SJCRH30 (cell line): ENCODE measurements at places on chromosomes 4 and X. TPM values are rescaled to one million over a fixed set of nuclear protein-coding genes. Genes with fewer than 3 reads are reported as not detected.

DNA sequence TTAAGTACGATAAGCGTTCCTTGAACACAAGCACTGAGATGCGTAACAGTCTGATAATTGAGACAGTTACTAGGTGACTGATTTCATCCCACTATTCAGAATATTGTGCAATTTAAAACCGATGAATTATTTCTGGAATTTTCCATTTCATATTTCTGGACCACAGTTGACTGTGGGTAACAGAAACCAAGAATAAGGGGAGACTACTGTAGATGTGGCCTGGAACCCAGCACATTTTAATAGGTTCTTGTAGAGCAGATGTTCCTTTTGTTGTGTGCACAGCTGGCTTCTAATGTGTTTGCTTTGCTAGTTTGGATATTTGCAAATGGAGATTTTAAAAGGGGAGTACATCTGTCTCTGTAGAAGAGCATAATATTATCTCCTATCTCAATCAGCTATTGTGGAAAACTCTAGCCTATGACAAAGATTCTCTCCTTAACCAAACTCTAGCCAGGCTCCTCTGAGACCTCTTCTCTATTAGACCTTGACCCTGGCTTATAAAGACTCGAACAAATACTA lies 16.4 kb downstream of the NAAA start:
- no peak overlapping the region for H3K4me3 ChIP-seq
- peaks cover 5% of the 10 kb centered on the region; the same call in 1 of the 2 replicates for H3K36me3 ChIP-seq
- H3K4me1 ChIP-seq, result no peaks in the 10 kb centered on the region
- H3K27ac ChIP-seq, result no peak overlapping the region
- no peak for DNase-seq

DNA sequence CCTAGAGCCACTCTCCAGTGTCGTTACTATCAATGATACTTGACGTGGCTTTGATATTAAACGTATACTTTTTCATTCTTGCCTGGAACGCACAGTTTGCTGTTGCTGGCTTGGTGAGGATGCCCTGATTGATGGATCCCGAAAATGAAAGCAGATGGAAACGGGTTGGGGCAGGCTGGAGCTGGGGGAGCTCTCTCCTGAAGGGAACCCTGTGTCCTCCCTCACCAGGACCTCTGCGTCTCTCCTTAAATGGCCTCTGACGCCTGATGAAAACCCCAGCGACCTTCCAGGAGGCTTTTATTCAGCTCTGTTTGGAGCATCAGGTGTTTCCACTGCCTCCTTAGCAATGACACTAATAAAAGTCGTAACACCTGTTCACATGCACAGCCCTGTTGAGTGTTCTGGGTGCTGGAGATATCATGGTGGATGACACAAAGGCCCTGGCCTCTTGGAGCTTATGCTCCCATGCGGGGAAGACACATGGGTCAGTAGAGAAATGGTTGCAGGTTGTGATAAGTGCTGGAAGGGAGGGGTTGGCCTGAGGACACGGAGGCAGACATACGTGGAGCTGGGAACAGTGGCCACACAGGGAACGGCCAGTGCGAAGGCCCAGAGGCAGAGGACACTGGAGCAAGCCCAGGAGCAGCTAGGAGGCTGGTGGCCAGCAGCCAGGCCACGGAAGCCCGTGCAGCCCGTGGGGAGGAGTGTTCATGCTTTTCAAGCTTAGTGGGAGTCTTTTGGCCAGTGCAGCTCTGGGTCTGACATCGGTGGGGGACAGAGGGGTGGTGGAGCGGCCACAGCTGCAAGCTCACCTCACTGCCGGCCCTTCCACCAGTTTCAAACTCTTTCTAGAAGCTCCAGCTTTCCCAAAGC lies 7.5 kb downstream of the MSANTD1 start:
- no peaks in the 10 kb centered on the region for H3K36me3 ChIP-seq
- H3K4me3 ChIP-seq, result no peak overlapping the region
- no peak overlapping the region for H3K27ac ChIP-seq
- no peaks in the 10 kb centered on the region for H3K4me1 ChIP-seq
- DNase-seq, result peak; percentile 2

DNA sequence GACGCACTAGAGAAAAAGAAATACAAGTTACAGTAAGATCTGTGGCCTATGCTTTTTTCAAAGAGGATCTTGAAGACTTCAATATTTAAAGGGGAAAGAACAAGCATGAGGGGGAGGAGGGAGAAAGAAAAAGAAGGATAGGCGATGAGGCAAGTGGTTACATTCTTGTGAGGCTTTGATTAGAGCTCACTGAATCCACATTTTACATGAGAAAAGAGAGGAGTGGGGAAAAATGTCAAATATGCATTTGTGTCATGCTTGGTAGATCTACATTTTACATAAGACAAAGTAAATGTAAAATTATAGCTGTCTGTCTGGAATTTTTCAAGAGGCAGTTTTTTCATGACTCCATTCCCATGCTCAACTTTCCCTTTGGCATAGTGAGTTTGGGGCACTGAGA lies 965.9 kb downstream of the FSTL5 start:
- H3K36me3 ChIP-seq, result no peaks in the 10 kb centered on the region
- H3K4me3 ChIP-seq, result no peak overlapping the region
- no peak for DNase-seq

The SPANXD gene
- not detected in 2 replicates for total RNA-seq

The GASK1B gene
- 5.5 and 6.5 TPM in 2 replicates for total RNA-seq

The TMEM187 gene
- 0.97 and 1.7 TPM in 2 replicates for total RNA-seq

The NKRF gene
- 27.7 and 27.8 TPM in 2 replicates for total RNA-seq
